Ecto neural progenitor cell (in vitro differentiated cells): ENCODE measurements at places on chromosomes 5 and 9.

DNA sequence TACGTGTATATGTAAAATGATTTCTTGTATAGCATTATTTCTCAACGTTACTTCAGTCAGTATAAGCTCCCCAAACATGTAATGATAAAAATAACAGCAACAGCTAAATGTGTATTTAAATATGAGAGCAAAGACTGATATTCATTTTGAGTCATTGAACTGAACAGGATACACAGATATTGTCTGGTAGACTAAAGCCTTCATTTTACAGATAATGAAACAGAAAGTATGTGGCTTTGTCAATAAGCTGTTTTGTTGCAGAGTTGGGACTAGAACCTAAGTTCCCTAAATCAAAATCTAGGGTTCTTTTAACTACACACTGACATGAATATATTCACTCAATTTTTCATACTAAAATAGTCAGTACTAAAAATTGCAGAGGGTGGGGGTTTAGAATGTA, 80.4 kb upstream of the MARCHF11 start:
- no peak for DNase-seq

DNA sequence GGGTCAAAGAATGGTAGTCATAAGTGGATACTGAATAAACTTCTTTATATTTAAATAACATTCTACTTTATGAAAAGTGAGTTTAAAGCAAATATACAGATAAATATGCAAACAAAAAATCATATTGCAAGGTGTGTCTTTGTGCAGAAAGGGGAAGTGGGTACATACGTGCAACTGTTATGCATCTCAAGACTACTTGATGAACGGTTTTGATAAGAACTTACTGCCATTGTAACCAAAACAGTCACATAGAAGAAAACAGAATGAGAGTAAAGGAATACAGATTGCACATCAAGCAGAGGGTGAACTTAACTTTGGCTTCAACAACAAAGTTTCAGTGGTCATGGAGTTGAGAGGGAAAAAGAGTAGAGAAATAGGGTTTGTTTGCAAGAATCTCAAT, 9.9 kb downstream of the CAMK4 start:
- no peak for DNase-seq

- no peak for DNase-seq
Measured at GRCh38 chr9:127566351-127567001, 45.6 kb upstream of the STXBP1 start.

- DNase-seq, result no peak
Measured at GRCh38 chr9:121842612-121842978, 191.2 kb downstream of the DAB2IP start.

- no peak for DNase-seq
Measured at GRCh38 chr5:2705861-2706260, 45.6 kb downstream of the IRX2 start.

DNA sequence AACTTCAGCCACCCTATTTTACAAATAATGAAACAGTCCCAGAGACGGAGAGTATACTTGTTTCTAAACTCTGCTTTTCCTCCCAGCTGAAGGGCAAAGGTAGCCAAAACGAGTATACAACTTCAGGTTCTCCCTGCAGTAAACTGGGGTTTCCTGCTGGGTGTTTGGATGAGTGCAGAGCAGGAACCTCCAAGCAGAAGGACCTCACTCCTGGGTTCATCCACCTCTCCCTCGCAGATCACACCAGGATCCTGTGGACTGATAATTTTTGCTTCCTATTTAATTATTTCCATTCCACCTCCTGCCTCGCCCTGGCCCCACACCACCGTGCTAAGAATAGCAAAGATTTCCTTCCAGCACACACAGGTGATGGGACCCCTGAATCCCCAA, 2.0 kb upstream of the FOXB2 start:
- DNase-seq, result no peak

GRCh38 chr9:1058826-1059487, 8.8 kb downstream of the DMRT2 start:
- DNase-seq, result no peak

GRCh38 chr9:2128141-2128540, 113.0 kb downstream of the SMARCA2 start:
- DNase-seq, result no peak

GRCh38 chr5:86613455-86613854, 4.3 kb upstream of the COX7C start:
- DNase-seq, result no peak
